ENCODE measurements at places on chromosomes 4 and X.

DNA sequence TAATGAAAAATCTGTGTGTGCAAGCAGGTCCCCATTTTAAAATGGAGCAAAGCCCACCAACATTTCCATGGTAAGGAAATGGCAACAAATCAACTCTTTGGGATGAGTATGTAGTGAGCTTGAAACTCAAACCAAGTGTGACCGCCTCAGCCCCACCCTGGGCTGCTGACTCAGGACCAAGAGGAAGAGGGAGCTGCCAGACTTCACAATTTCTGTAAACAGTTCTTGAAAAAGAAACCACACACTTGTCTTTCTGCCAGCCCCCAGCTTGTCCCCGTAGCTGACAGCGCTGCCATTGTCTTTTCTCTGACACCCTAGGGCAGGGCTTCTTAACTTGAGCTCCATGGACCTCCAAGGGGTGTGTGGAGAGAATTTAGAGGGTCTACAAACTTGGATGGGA is 10.3 kb downstream of the RTL5 start:
- DNase-seq, result peak; percentile 63

DNA sequence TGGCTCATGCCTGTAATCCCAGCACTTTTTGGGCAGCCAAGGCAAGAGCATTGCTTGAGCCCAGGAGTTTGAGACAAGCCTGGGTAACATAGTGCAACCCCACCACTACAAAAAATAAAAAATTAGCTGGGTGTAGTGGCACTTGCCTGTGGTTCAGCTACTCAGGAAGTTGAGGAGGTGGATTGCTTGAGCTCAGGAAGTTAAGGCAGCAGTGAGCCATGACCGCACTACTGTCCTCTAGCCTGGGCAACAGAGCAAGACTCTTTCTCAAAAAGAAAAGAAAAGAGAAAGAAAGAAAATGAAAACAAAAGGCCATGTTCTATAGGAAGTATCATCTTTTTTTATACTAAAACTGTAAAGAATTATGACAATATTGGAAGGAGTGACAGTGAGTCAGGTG is 38.5 kb downstream of the NEK1 start:
- no peak for DNase-seq

GRCh38 chrX:7389576-7389975 is 241.6 kb upstream of the PUDP start:
- no peak for DNase-seq

- DNase-seq, result no peak
These were observed 340.5 kb upstream of the MAOA start for GRCh38 chrX:43315622-43316021.

- DNase-seq, result no peak
These were observed 3.8 kb downstream of the ANTXR2 start for GRCh38 chr4:80069108-80069836.

Data from cardiac muscle cell (in vitro differentiated cells and primary cell).